ENCODE measurements at places on chromosomes 2 and 18. TPM values are rescaled to one million over a fixed set of nuclear protein-coding genes. Genes with fewer than 3 reads are reported as not detected.
A peak's percentile ranks its signal among the peaks of the same experiment; 100 is the strongest.

- H3K36me3 ChIP-seq, result no peaks in the 10 kb centered on the region
- DNase-seq, result no peak
- no peak overlapping the region for H3K4me3 ChIP-seq
- H3K27me3 ChIP-seq, result no peaks in the 10 kb centered on the region
These were observed 1143.6 kb upstream of the ACVR2A start for GRCh38 chr2:146701183-146701582.

The EVA1A gene
- total RNA-seq, result not detected

The HMSD gene
- not detected for total RNA-seq

- peaks cover 17% of the 10 kb centered on the region for H3K4me1 ChIP-seq
- H3K36me3 ChIP-seq, result peaks cover 1% of the 10 kb centered on the region
- no peak overlapping the region for H3K4me3 ChIP-seq
- H3K27me3 ChIP-seq, result no peaks in the 10 kb centered on the region
- DNase-seq, result no peak
These were observed 68.2 kb upstream of the NOSTRIN start for GRCh38 chr2:168734199-168734760.

The RSAD2 gene
- total RNA-seq, result 4.1 TPM

- H3K4me3 ChIP-seq, result no peak overlapping the region
- DNase-seq, result no peak
- peaks cover 6% of the 10 kb centered on the region for H3K36me3 ChIP-seq
These were observed 22.8 kb downstream of the ICA1L start for GRCh38 chr2:202848813-202849212.

DNA sequence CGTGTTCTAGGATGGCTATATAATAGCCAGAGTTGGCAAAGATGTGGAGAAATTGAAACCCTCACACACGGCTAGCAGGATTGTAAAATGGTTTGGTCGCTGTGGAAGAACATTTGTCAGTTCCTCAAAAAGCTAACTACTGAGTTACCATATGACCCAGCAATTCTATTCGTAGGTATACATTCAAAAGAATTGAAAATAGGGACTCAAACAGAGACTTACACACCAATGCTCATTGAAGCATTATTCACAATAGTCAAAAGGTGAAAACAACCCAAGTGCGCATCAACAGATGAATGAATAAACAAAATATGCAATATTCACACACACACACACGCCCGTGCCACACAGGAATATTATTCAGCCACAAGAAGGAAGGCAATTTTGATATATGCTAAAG lies 98.7 kb downstream of the PLA2R1 start:
- peaks cover 13% of the 10 kb centered on the region for H3K27me3 ChIP-seq
- H3K4me1 ChIP-seq, result no peaks in the 10 kb centered on the region
- H3K4me3 ChIP-seq, result no peak overlapping the region

The PLEK gene
- 34.8 TPM for total RNA-seq

GRCh38 chr2:24712296-24712695 lies 80.9 kb downstream of the PTRHD1 start:
- no peak overlapping the region for H3K27ac ChIP-seq
- H3K36me3 ChIP-seq, result peaks cover 16% of the 10 kb centered on the region
- H3K4me3 ChIP-seq, result no peak overlapping the region
- DNase-seq, result no peak

DNA sequence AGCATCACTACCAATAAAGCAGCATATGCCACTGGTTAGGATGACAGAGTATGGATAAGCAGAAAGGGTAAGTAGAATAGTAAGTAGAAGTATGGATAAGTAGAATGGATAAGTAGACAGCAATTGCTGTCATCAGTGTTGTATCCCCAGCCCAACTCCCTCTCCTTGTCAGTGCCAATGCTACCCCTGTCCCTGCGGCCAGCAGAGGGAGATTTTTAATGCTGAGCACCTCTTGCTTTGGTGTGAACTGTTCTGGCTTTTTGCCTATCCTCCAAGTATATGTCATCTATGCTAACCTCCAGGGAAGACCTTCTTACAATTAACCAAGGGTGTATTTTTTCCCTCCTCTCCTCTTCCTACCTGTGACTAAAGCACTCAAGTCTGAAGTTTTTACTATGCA lies 136.7 kb upstream of the SPHKAP start:
- no peaks in the 10 kb centered on the region for H3K36me3 ChIP-seq
- no peaks in the 10 kb centered on the region for H3K4me1 ChIP-seq
- H3K27me3 ChIP-seq, result no peaks in the 10 kb centered on the region
- H3K27ac ChIP-seq, result no peak overlapping the region
- H3K4me3 ChIP-seq, result no peak overlapping the region

DNA sequence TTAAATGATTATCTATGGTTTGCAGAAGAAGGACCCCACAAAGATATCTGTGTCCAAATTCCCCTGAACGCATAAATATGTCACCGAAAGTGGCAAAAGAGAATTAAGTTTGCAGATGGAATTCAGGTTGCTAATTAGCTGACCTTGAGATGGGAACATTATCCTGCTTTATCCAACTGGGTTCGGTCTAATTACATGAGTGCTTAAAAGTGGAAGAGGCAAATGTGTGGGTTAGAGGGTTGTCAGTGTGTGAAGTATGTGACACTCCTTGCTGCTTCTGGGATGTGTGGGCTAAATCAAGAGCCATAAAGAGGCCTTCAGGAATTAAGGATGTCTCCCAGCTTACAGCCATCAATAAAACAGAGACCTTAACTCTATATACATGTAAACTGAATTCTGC lies 53.5 kb downstream of the CDH19 start:
- no peaks in the 10 kb centered on the region for H3K36me3 ChIP-seq
- no peaks in the 10 kb centered on the region for H3K27me3 ChIP-seq
- no peaks in the 10 kb centered on the region for H3K4me1 ChIP-seq
- H3K4me3 ChIP-seq, result no peak overlapping the region
- DNase-seq, result no peak
- no peak overlapping the region for H3K27ac ChIP-seq

The GYPC gene
- total RNA-seq, result 86.2 TPM

DNA sequence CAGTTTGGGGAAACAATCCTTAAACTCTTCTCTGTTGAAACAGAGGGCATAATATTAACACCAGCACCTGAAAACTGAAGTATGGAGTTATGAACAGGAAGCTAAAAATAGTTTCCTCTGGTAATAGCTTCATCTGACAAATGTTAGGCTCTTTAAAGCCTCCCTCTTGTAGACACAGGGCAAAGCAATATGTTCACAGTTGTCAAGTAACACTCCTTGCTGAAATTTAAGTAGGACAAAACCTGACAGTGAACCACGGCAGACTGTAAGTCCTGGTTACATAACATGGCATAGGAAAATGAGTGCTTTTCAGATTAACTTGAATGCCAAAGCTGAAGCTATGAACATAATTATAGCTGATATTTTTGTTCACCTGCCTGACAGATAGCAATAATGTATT lies 172.9 kb downstream of the CMPK2 start:
- peaks cover 1% of the 10 kb centered on the region for H3K4me1 ChIP-seq
- no peaks in the 10 kb centered on the region for H3K36me3 ChIP-seq
- H3K27ac ChIP-seq, result no peak overlapping the region
- H3K27me3 ChIP-seq, result peaks cover 23% of the 10 kb centered on the region
- DNase-seq, result no peak

GRCh38 chr2:47654790-47655562 lies 128.0 kb upstream of the MSH6 start:
- H3K4me1 ChIP-seq, result no peaks in the 10 kb centered on the region
- peaks cover 41% of the 10 kb centered on the region for H3K27me3 ChIP-seq
- no peak overlapping the region for H3K27ac ChIP-seq
- no peak overlapping the region for H3K4me3 ChIP-seq

The DPYSL5 gene
- total RNA-seq, result not detected

The SF3B1 gene
- 510 TPM for total RNA-seq

- peaks cover 28% of the 10 kb centered on the region for H3K4me1 ChIP-seq
- peak overlapping the region; percentile 74 for H3K4me3 ChIP-seq
- H3K27ac ChIP-seq, result no peak overlapping the region
- peaks cover 2% of the 10 kb centered on the region for H3K36me3 ChIP-seq
These were observed 12.1 kb downstream of the CD226 start for GRCh38 chr18:69935319-69936190.

The LONRF2 gene
- 0.18 TPM for total RNA-seq

The DLGAP1 gene
- total RNA-seq, result 3.9 TPM

- H3K36me3 ChIP-seq, result peaks cover 2% of the 10 kb centered on the region
- H3K4me1 ChIP-seq, result peaks cover 19% of the 10 kb centered on the region
- no peaks in the 10 kb centered on the region for H3K27me3 ChIP-seq
- H3K27ac ChIP-seq, result no peak overlapping the region
- no peak overlapping the region for H3K4me3 ChIP-seq
These were observed 146.3 kb upstream of the RIOK3 start for GRCh38 chr18:23306822-23307221.

DNA sequence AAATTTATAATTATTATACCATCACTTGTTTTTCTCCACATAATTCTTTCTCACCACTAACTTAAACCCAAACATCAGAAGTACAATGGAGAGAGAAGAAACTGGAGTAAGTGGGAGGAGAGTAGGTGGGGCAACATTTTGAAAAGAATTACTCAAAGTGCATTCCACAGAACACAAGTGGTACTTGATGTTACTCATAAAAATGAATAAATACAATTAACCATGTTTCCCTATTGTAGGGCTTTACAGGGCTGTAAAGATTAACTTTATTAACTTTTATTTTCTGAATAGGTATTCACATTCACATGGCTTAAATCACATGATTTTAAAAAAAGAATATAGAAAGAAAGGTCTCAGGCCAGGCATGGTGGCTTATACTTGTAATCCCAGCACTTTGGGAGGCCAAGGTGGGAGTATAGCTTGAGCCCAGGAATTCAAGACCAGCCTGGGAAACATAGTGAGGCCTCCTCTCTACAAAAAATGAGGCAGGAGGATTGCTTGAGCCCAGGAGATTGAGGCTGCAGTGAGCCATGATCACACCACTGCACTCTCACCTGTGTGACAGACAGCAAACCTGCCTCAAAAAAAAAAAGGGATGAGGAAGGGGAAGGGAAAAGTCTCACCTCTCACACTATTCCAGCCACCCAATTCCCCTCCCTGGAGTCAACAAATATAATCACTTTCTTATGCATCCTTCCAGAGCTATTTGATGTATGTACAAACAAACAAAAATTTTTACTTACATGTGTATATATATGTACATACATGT lies 47.1 kb downstream of the KCNG3 start:
- H3K4me1 ChIP-seq, result no peaks in the 10 kb centered on the region
- no peaks in the 10 kb centered on the region for H3K36me3 ChIP-seq
- peaks cover 29% of the 10 kb centered on the region for H3K27me3 ChIP-seq
- H3K27ac ChIP-seq, result no peak overlapping the region
- no peak for DNase-seq

DNA sequence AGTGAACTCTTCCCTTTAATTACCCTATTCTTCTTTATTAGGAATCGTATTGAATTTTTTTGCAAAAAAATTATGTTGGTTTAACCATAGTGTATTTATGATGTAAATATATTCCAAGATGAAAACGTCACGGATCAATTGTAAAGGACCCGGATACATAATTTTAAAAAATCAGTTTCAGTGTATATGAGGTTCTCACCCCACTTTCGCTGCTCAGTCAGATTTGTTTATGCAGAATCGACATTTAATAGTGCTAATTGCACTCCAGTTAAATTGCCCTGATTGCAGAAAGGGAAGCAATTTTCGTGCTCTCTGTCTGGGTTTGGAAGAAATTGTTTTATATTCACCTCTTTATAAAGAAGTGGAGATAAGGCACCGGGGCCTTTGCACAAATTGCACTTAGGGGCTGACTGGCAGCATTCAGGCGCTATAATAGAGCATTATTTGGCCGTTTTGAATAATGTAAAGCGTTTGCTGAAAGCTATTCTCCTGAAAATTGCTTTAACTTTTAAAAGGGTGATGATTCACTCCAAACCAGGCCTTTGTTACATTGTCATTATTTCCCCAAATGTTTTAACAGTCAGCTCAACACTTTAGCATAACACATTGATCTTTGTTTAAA lies 3.0 kb upstream of the SP9 start:
- H3K36me3 ChIP-seq, result no peaks in the 10 kb centered on the region
- no peak for DNase-seq
- H3K4me1 ChIP-seq, result peaks cover 38% of the 10 kb centered on the region

The C18orf54 gene
- total RNA-seq, result 0.92 TPM

DNA sequence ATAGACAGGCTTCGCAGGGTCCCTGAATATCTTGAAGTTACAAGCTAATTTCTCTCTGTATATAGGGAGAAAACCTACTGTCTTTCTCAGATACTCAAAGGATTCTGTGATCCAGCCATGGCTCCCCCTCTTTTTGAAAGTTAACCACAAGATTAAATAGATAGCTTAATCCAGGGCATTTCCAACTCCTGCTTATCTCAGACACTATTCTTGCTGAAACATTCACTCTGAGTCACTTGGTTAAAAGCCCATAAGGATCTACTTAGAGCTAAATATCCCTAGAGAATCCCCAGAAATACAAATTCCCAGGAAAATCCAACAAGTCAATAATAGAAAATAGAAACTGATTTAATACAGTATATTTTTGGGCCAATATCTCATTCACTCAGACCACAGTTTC lies 179.1 kb upstream of the LYPD1 start:
- H3K27me3 ChIP-seq, result no peaks in the 10 kb centered on the region
- no peak overlapping the region for H3K27ac ChIP-seq
- DNase-seq, result no peak
- no peak overlapping the region for H3K4me3 ChIP-seq
- H3K4me1 ChIP-seq, result no peaks in the 10 kb centered on the region

The PPM1G gene
- total RNA-seq, result 43.6 TPM

The NETO1 gene
- not detected for total RNA-seq

DNA sequence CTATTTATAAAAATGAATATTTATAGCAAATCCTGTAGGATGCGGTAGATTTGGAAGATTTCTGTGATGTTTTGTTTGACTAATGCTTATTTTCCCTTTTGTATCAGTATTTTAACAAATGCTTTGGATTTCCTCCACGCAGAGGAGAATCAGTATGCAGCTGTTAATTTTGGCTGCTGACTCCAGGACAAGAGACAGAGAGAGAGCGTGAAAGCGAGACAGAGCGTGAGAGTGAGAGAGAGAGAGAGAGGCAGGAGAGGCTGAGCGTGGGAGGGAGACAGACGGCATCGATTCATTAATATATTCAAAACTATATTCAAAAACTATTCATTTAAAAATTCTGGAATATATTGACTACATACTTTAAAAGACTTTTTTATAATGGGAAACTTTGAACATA lies 62.5 kb downstream of the RRM2 start:
- no peaks in the 10 kb centered on the region for H3K36me3 ChIP-seq
- no peak overlapping the region for H3K27ac ChIP-seq
- no peaks in the 10 kb centered on the region for H3K4me1 ChIP-seq
- H3K27me3 ChIP-seq, result no peaks in the 10 kb centered on the region
- DNase-seq, result no peak

The NIFK gene
- total RNA-seq, result 31.9 TPM

The GALR1 gene
- not detected for total RNA-seq

- H3K4me1 ChIP-seq, result peaks cover 4% of the 10 kb centered on the region
- no peak overlapping the region for H3K27ac ChIP-seq
- H3K4me3 ChIP-seq, result no peak overlapping the region
- peaks cover 28% of the 10 kb centered on the region for H3K27me3 ChIP-seq
- DNase-seq, result no peak
These were observed 21.6 kb downstream of the PARD6G start for GRCh38 chr18:80225685-80226084.

DNA sequence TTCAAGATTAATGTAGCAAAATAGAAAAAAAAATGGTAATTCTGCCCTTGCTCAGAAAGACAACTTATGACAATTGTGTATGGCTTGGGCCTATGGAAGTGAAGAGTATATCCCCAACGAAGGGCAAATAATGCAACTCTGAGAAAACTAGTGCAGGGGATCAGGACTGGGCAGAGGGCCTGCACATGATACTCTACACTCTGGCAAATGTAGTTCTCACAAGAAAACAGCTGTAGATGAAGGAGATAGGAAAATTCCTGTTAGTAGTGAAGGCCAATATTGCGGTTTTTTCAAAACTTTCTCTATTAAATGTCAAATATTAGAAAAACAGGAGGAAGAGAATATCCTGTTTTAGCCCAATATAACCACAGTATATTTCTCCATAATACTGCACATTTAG lies 77.8 kb downstream of the SCN9A start:
- H3K27ac ChIP-seq, result no peak overlapping the region
- H3K27me3 ChIP-seq, result no peaks in the 10 kb centered on the region
- no peak for DNase-seq
- H3K36me3 ChIP-seq, result no peaks in the 10 kb centered on the region
- no peak overlapping the region for H3K4me3 ChIP-seq

The GPR55 gene
- total RNA-seq, result 8.3 TPM
